ENCODE measurements at places on chromosomes 12 and 14.
A peak's percentile ranks its signal among the peaks of the same experiment; 100 is the strongest.

GRCh38 chr12:13099066-13099843 is 4.2 kb downstream of the GSG1 start:
- no peak for DNase-seq

GRCh38 chr12:85440271-85440670 is 160.3 kb downstream of the ALX1 start:
- no peak for DNase-seq

DNA sequence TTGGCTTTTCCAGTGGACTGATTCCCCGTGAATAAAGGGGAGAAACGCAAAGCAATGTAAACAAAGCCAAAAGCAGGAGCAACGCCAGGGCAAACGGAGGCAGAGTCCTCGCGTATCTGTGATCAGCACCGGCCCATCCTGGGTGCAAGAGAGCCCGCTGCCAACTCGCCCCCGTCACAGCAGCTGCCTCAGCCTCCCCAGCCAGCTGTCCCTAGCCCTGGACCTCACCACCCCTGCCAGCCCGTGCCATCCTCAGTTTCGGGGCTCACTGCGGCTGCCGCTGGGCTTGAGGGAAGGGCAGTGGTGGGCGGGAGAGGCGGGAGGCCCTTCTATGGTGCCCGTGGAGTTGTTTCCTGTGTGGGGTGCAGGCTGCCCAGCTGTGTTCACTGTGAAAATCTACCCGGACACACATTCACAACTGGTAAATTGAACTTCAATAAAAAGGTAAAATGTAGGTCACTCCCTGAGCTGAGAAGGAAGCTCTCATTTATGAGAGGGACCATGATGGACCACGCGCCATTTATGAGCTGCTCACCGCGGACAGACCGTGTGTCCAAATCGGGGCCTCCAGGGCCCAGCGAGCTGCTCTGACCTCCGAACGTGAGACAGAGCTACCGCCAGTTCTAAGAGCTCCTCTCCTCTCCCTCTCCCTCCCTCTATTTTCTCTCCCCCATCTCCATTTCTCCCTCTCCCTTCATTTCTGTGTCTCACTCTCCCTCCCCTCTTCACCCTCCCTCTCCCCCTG is 330.5 kb upstream of the SFSWAP start:
- DNase-seq: no peak

DNA sequence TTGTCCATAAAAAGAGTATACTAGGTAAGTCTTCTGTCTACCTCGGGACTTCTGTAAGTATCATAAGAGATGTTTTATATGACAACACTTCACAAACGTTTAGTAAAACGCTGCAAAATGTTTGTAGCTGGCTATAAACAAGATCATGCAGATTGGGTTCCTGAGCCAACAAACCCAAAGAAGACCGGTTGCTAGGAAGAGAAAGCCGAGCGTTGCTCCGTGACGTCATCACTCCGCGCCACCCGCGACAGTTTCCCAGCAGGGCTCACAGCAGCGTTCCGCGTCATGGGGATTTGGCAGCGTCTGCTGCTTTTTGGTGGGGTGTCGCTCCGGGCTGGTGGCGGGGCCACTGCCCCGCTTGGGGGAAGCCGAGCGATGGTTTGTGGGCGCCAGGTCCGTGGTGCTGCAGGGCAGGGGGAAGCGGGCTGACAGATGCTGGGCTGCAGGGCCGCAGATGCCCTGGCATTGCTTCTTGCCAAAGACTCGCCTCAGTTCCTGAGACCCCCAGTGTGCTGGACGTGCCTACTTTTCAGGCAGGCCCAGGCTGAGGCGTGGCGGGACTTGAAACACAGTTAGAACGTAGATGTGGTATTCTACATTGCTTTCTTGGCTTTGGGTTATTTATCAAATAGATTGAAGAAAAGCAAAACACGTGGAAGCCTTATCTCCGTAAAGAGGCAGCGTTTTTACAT is at the start of gene NUBPL:
Gene NUBPL (plus strand): TSS at position 250 of the 692 bp plus-strand sequence. CDS start 36 bp downstream, at position 286.
- DNase-seq: peak; percentile 98

DNA sequence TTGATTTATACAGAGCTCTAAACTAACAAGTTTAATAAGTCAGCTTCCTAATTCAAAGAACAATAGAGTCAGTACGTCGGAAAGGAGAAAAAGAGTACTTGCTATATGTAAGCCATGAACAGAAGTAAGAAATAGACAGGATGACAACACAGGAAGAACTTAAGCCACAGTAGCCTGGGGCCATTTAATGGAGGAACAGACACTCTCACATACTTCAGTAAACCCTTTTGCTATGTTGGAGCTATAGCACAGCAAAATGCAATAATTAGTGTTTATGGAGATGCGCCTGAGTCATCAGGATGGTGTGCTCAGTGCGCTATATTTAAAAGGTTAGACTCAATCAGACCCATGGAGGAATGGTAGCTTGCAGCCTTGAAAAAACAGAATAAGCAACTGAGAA is 61.0 kb downstream of the SRGAP1 start:
- DNase-seq: no peak

DNA sequence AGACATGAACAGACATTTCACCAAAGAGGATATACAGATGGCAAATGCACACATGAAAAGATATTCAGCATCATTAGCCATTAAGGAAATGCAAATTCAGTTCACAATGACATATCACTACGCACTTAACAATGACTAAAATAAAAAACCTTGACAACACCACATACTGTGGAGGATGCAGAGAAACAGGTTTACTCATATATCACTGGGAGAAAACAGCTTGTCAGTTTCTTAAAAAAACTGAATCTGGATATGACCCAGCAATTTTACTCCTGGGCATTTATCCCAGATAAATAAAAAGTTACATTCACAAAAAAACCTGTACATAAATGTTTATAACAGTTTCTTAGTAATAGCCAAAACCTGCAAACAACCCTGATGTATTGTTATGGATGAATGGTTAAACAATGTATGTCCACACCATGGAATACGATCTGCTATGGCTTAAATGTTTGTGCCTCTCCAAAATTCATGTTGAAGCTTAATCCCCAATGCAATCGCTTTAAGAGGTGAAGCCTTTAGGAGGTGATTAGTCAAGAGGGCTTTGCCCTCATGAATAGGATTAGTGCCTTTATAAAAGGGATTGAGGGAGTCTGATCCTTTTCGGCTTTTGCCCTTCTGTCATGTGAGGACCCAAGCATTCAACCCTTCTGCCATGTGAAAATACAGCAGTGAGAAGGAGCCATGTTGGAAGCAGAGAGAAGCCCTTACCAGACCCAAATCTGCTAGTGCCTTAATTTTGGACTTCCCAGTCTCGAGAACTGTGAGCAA is 36.0 kb upstream of the PPP4R3A start:
- no peak for DNase-seq

- DNase-seq: no peak
Observed at GRCh38 chr12:49885118-49885517, 18.6 kb downstream of the FAIM2 start.

DNA sequence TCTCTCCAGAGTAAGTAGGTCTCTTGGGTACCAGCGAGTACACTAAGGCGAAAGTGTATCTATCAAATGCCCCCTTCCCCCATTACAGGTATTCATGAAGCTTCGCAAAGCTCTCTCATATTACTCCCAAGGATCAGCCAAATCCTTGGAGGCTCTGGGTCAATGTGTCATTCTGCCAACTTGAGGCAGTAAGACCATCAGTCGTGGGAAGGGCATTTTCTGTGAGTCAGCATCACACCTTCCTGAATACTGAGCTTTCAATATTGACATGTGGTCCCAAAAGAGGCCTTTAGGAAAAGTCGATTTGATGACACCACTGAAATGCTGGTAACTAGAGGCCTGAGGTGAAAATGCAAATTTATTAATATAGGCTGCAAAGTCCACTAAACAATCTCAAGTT is 323.9 kb downstream of the LRIG3 start:
- no peak for DNase-seq

DNA sequence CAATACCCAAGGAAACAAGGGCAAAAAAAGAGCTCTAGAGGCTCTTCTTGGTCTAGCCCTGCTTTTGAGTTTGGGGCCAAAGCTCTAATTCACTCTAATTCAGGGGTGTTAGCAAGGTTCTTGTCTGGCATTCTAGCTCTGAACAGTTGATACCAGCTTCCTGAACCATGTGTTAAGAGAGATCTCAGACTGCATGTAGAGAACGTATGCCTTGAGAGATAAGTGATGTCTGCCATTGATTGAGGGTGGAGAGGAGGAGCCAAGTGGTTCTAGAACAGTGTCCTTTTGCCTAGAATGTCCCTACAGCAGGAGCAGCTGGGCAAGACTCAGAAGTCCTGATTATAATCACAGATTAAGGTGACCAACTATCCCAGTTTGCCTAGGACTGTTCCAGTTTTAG is 18.2 kb upstream of the POC1B start:
- DNase-seq: no peak

DNA sequence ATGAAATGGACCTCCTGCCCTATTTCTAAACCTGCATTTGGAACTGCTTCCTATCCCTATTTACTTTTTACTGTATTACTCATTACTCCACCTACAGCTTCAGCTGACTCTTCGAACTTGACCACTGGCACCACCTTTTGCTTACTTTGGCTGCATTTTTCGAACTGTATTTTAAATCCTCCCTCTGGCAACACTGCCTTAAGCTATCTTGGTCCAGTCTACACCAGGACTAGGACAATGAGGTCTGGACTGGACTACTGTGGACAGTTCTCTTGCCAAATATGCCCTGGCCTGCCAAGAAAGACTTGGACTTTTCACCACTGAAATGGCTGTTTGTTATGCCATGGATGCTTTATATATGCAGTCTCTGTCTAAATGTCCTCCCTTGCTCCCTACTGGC is 328.1 kb downstream of the BTG1 start:
- no peak for DNase-seq

- no peak for DNase-seq
Observed at GRCh38 chr12:32600681-32601080, 78.4 kb upstream of the DNM1L start.

- no peak for DNase-seq
Observed at GRCh38 chr12:90216815-90217214, 508.2 kb upstream of the ATP2B1 start.

- no peak for DNase-seq
Observed at GRCh38 chr12:53101931-53102781, 1.1 kb upstream of the SOAT2 start.

DNA sequence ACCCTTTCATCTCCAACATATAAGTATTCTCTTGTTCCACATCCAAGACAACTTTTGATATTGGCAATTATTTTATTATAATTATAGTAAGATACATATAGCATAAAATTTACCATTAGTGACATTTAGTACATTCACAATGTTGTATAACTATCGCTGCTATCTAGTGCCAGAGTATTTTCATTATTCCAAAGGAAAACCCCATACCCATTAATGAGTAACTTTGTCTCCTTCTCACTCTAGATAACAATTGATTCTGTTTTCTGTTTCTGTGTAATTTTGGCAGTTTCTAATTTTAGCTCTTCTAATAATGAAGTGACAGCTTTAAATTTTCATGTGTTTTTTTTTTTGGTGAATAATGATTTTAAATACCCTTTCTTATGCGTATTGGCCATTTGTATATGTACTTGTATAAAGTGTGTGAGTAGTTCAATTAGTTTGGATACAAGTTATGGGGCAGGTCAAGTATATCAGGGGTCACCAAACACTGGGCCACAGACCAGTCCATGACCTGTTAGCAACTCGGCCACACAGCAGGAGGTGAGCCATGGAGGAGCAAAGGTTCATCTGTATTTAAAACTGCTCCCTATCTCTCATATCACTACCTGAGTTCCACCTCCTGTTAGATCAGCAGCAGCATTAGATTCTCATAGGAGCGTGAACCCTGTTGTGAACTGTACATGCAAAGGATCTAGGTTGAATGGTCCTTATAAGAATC is 97.2 kb upstream of the SYT1 start:
- DNase-seq: no peak

- DNase-seq: no peak
Observed at GRCh38 chr14:104090071-104090748, 4.7 kb downstream of the ASPG start.

- DNase-seq: no peak
Observed at GRCh38 chr12:98067795-98068194, 447.6 kb upstream of the TMPO start.

GRCh38 chr14:87323191-87323590 is 669.8 kb downstream of the GALC start:
- DNase-seq: no peak

GRCh38 chr14:47044841-47045240 is 393.3 kb upstream of the RPL10L start:
- DNase-seq: no peak

- DNase-seq: no peak
Observed at GRCh38 chr12:64780531-64781279, 21.5 kb upstream of the GNS start.

DNA sequence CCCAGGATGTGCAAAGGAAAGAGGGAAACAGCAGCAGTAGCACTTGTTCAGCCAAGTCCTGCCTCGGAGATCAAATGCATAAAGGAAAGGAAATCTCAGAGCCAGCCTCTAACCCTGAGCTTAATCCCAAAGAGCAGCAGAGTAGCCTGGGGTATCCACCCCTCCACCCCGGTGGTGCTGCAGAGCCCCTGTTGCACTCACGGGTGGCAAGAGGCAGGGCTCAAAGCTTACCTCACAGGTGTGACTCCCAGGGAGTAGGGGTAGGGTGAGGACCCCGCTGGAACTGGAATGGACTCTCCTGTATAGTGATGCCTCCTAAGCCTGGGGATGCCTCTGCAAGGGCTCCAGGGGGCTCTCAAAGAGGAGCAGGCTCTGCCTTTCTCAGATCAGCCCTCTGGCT is 211.1 kb downstream of the CACNA1C start:
- no peak for DNase-seq

- DNase-seq: no peak
Observed at GRCh38 chr12:47816403-47817271, 3.1 kb downstream of the HDAC7 start.

GRCh38 chr14:72948481-72949138 is 22.3 kb downstream of the DCAF4 start:
- peak; percentile 36 for DNase-seq

GRCh38 chr14:62097824-62098223 is 335.6 kb downstream of the SNAPC1 start:
- no peak for DNase-seq

GRCh38 chr12:44154128-44154527 is 318.2 kb downstream of the TMEM117 start:
- no peak for DNase-seq

DNA sequence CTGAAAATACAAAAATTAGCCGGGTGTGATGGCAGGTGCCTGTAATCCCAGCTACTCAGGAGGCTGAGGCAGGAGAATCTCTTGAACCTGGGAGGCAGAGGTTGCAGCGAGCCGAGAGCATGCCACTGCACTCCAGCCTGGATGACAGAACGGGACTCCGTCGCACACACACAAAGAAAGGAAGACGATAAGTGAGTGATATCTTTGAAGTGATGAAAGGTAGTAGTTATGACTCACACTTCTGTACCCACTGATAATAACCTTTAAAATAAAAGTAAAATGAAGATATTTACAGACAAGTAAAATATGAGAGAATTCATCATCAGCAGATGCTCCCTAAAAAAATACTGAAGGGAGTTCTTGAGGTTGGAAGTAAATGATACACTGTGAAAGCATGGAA is 171.3 kb upstream of the CRY1 start:
- no peak for DNase-seq

- DNase-seq: no peak
Observed at GRCh38 chr14:24095271-24096068, 1.4 kb downstream of the PCK2 start.

DNA sequence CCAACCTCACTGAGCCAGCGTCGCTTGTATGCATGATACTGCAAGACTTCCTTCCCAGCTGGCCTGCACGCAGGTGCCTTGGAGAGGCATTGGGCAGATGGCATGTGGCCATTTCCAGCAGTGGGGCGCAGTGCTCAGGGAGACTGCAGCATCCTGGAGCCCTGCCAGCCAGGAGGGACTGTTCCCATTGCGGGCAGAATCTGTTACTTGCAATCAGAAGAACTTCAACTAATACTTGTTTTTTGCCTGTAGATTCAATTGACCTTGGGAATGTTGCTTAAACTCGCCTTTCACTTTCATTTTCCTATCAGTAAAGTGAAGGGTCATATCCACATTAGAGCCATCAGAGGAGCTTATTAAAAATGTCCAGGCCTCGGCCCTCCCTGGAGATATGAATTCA is 29.8 kb downstream of the ANKRD9 start:
- DNase-seq: no peak
